Mesothelial cell of epicardium (in vitro differentiated cells): ENCODE measurements at places on chromosomes 6 and 20. TPM values are rescaled to one million over a fixed set of nuclear protein-coding genes. Genes with fewer than 3 reads are reported as not detected.

Gene MRPS18A
- 41.4 to 46.6 TPM (median 46.0 TPM) in 3 replicates for total RNA-seq

Gene SLC17A2
- not detected in 3 replicates for total RNA-seq

DNA sequence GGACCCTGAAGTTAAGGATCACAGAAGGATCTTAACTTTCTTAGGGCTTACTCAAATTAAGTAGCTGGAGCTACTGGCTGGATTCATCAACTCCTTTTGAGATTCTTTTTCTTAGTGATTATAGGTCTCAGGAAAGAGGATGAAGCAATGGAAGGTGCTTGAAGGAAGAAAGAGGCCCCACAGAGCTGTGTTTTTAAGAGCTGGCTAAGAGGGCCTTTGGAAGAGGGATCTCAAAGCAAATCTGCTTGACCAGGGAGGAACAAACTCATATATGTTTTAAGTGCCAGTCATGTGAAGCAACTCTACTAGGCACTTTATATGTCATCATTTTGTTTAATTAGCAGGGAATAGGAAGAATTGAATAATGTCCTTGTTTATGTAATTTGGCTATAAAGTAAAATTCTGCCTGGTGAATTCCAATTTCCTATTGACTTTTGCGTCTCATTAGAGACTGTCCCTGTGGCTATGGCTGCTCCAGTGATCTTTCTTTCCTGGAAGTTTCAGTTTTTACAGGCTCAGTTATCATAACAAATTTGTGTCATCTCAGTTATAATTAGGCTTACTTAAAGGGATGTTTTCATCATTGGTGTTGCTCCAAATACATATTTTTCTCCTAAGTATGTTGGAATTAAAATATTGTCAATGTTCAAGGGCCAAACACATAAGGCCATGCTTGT is 222.8 kb upstream of the CITED2 start:
- no peak for DNase-seq

GRCh38 chr20:40218316-40218969 is 470.6 kb downstream of the MAFB start:
- no peak for DNase-seq

Gene FAM83D
- total RNA-seq = 10.2 to 11.5 TPM (median 10.8 TPM) in 3 replicates

Gene TRIM10
- not detected in 3 replicates for total RNA-seq

Gene HLA-DQB2
- not detected in 3 replicates for total RNA-seq

Gene FOXS1
- 1.9 to 2.5 TPM (median 2.1 TPM) in 3 replicates for total RNA-seq

DNA sequence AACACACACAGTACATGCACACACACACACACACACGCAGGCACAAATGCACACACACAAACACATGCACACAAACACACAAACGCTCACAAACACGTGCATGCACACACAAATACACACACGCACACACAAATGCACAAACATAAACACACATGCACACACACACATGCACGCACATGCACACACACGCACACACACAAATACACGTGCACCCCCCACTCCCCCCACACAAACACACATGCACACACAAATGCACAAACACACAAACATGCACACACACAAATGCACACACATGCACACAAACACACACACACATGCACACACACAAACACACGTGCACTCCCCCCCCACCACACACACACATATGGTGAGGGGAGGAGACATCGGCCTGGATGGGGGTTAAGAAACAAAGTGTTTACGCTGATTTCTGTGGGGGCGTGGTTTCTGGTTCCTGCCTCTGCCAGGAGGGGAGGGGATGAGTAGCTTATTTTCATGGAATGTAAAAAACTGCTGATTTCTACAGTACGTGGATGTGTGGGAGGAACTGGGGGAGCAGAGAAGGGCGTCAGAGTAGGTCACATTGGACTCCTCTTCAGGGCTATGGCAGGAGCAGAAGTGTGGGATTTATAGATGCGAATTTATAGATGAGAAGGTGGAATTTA is 607.2 kb downstream of the QKI start:
- DNase-seq = no peak

GRCh38 chr20:13109658-13110057 is 100.9 kb downstream of the SPTLC3 start:
- DNase-seq = no peak

- DNase-seq = no peak
Measured at GRCh38 chr6:5261545-5262109, 314 bp downstream of the FARS2 start.

Gene ADAM33
- total RNA-seq = 83.0 to 91.1 TPM (median 87.4 TPM) in 3 replicates

DNA sequence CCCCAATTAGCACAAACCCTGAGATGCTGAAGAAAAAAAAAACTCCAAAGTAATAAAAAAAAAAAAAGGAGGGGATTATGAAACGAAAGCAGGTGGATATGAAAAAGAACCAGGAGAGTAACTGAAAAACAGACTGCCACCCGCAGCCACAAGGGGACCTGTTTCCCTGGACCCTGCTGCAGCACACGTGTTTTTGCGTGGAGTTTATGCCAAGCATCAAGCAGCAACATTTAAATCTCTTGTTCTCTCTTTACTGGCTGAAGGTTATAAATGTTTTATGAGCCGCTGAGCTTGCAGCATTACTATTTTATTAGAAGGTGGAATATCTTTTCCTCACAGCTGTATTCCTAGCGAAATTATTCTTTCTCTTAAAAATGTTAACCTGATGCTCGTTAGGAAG is 131.6 kb upstream of the OLIG3 start:
- DNase-seq = no peak

Gene CDH26
- total RNA-seq = 0.49 to 0.88 TPM (median 0.71 TPM) in 3 replicates

- DNase-seq = no peak
Measured at GRCh38 chr6:73491377-73491776, 29.5 kb downstream of the EEF1A1 start.
